ENCODE measurements at places on chromosomes 1 and 21. TPM values are rescaled to one million over a fixed set of nuclear protein-coding genes. Genes with fewer than 3 reads are reported as not detected.

DNA sequence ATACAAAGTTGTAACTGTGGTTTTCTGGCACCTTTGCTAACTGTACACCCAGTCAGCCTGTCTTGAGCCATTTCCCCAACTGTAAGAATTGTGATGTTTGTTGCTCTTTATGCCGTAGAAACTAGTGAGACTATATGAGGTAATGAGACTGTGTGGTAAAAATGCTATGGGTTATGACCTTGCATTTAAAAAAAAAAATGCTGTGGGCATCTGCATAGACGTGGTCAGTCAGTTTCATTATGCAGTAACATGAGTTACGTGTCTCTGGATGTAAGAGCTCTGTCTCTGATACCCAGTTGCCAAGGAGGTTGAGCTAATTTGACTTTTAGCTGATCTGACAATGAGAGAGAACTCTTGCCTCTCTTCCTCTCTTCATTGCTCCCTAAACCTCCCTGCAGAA, 80.6 kb upstream of the LAMC2 start:
- no peak for DNase-seq

DNA sequence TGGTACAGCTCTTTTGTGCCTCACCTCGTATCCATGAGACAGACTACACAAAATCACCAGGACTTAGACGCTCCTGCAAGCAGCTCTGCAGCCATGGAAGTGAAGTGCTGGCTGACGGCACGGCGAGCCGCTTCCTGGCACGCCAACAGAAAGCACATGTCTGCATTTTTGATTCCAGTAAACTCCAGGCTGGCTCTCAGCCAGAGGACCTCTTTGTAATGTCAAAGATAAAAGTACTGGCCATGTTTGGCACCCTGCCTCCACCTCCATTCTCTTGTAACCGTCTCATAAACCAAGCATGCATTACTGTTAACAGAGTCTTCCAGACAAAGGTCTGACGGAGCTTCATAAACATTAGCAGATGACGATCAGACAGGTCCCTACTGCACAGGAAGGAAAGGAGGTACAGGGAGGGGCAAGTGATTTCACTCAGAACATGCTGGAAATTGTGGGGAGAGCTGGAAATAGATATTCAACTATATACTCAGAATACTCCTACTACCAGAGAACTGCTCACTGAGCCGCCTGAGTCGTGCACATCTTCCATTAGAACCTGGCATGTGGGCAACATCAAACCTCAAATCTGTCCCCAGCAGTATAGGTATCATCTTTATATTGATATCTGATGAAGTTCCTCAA, 632.0 kb downstream of the SMYD3 start:
- DNase-seq: peak; percentile 27

Gene NR5A2
- 37.1 TPM for total RNA-seq

DNA sequence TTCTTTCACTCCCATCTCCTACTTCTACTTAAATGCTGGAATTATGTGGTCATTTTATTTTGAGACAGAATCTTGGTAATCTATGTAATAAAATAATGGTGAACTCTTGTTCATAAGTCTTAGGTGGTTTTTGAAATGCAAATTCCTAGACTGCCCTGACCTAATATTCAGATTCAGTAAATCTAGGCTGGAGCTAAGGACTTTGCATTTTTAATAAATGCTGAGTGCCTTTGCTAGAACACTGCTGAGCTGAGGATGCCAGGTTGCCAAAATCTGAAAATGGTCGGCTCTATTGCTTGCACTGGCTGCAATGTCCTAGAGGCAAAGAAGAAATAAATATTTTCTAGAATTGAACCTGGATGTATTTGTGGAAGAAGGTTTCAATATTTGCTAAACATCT, 187.4 kb downstream of the HMCN1 start:
- DNase-seq: no peak

Gene ZNF648
- not detected for total RNA-seq

Gene OR2T11
- not detected for total RNA-seq

DNA sequence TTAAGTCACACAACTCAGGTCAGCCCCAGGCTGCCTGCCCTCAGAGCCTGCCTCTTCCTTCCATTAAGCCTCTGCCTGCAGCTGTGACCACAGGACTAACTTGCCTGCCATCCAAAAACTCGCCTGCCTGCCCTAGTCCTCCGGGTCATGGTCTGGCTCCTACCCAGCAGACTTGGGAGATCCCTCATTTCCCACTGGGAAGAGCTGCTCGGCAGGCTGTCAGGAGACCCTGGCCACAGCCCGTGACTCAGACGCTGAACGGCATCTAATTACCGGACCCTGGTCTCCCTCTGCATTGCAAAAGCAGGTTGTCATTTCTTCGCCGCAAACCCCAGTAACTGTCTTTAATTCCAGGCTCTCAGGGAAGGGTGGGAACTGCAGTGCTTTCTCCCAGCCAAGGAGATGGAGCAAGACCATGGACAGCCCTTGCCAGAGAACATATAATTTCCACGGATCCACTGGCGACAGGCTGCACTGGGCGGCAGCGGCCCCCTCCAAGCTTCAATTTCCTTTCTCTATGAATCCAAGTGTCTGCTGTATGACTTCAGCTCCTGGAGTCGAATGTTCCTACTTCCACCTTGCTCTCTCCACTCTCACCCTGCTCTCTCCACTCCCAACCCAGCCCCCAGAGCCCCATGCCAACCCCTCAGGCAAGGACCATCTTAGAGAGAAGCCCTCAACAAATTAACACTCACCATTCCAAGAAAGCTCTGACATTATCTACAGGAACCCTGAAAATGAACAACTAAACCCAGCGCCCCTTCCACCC, 20.4 kb downstream of the OLFML2B start:
- DNase-seq: no peak

DNA sequence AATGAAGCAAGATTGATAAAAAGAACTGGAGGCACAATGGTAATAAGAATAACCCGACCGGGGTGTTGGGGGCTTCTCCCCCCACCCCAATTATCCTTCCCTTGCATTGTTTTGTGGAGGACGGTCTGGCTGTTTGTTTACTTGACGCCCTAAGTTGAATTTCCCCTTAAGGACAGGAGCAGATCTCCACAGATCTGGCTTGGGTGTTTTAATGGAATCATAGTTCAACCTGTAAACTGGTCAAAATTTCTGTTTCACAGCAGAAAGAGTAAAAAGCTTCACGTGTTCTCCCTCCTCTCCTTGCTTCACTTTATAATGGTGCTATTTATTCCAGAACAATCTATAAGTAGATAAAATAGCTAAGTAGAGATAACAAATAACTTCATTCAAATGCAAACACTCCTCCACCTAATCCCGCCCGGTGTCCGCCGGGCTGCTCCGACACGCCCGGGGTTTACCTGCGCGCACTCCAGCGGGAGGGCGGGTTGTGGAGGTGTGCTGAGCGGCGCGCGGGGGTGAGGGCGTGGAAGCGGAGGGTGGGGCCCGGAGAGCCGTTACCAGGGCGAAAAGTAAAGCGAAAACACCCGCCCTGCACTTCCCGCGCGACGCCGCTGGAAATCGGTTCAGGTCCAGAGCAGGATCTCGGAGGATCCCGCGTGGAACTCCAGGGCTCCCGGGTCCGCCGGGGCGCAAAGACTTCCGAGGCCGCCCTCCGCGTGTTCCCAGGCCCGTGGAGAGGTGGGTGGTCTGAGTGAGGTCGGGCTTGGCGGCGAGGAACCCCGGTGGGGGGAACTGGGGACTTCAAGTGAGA, 2.0 kb upstream of the ATF3 start:
- DNase-seq: peak; percentile 23

DNA sequence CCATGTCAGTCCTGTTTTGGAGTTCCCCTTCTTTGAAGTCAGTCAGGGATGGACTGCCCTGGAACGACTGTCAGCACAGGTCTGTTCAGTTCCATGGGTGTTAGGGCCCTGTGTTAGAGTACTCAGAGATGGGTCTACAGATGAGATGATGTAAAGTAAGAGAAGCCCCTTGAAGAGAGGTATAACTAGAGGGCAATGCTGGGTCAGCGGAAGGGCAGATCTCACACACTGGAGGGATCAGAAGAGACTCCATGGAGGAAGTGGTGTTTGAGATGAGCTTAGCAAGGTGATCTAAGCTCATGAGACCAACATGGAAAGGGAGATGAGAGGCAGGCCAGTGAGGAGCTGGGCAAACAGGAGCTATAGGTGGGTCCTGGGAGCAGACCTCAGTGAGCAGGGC, 7.6 kb downstream of the PPFIA4 start:
- no peak for DNase-seq

DNA sequence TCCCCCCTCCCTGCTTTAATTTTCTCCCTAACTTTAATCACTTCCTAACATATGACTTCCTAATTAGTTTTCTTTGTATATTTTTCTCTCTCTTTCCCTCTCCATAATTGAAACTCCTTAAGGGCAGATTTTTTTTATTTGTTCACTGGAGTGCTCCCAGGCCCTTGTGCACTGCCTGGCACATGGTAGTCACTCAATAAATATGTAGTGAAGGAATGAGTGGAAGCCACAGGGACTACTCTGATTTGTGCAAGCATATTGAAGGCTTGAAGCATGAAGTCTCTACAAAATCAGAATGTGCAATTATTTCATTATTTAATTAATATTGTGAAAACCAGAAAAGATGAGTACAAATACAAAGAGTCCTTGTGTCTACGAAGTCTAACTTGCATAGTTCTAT, 41.5 kb downstream of the SNX7 start:
- no peak for DNase-seq

DNA sequence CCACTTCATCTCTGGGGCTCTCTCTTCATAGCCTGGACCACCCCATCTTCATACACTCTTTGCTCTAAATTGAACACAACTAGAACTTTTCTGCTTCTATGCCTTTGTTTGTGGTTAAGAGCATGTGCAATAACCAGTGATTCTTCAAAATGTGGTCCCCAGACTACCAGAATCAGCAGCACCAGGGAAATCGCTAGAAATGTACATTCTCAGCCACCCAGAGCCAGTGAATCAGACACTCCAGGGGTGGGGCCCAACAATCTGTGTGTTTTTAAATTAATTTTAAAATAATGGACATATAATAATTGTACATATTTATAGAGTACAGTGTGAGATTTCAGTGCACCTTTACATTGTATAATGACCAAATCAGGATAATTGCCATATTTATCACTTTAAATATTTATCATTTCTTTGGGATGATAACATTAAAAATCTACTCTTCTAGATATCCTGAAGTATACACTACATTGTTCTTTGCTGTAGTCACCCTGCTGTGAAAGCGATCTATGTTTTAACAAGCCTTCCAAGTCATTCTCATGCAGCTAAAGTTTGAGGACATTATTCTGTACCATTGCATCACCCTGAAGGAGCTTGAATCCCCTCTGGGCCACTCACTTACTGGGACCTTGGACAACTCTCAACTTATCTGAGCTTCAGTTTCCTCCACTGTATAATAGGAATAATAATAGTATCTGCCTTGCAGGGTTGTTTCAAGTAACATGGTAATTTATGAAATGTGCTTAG, 10.8 kb downstream of the GRHL3 start:
- DNase-seq: no peak

- peak; percentile 94 for DNase-seq
Observed at GRCh38 chr21:35026617-35027562, 22.2 kb downstream of the RUNX1 start.

GRCh38 chr1:43536196-43536863, 5.6 kb downstream of the PTPRF start:
- peak; percentile 52 for DNase-seq

- no peak for DNase-seq
Observed at GRCh38 chr1:156740237-156740740, 599 bp downstream of the MRPL24 start.

Gene TTC24
- not detected for total RNA-seq

Gene VANGL2
- 3.3 TPM for total RNA-seq

- DNase-seq: peak; percentile 35
Observed at GRCh38 chr1:43304771-43305300, 4.1 kb downstream of the TIE1 start.

GRCh38 chr1:94727846-94728715, 92.1 kb upstream of the SLC44A3 start:
- no peak for DNase-seq

Gene OLFM3
- not detected for total RNA-seq

Gene LINGO4
- not detected for total RNA-seq

DNA sequence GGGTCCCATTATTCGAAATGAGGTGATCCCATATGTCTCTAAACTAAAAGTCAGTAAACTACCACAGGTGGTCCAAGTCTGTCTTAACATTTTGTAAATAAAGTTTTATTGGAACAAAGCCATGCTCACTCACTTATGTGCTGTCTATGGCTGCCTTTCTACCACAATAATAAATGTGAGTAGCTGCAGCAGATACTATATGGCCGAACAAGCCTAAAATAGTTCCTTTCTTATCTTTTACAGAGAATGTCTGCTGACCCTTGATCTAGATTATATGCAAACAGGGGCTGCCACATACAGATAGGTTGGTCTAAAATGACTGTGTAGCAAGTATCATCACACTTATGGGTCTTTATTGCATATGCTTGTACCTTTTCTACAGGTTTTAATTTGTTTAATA, 140.0 kb downstream of the VAV3 start:
- no peak for DNase-seq

GRCh38 chr1:44290250-44291094, 64.6 kb downstream of the ERI3 start:
- DNase-seq: no peak

DNA sequence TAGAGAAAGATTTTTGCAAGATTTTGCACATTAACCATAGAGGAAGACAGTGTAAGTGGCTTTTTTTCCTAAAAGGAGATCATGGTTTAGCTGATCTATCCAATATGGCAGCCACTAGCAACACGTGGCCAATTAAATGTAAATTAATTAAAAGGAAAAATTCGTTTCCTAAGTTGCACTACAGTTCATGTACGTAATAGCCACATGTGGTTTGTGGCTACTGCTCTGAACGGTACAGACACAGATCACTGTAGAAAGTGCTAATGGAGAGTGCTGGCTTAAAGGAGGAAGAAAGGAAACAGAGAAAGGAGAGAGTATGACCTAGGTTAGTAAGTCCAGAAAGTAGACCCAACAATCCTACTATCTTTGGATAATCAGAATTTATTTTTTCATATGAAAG, 170.8 kb downstream of the SIPA1L2 start:
- DNase-seq: no peak

DNA sequence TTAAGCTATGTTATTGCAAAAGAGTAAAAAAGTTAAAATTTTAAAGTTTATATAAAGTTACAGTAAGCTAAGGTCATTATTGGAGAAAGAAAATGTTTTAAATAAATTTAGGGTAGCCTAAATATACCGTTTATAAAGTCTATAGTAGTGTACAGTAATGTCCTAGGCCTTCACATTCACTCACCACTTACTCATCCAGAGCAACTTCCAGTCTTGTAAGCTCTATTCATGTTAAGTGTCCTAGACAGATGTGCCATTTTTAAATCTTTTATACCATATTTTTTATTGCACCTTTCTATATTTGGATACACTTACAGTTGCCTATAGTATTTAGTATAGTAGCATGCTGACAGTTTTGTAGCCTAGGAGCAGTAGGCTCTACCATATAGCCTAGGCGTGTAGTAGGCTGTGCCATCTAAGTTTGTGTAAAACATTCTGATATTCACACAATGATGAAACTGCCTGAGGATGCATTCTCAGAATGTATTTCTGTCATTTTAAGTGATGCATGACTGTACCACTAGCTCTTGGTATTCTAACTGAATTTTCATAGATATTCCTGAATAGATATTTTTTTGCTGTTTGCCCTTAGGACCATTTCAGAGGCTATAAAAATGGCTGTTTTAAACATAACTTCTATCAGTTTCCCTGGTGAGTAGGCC, 26.8 kb downstream of the PPP2R5A start:
- DNase-seq: no peak
